ENCODE measurements at places on chromosomes 16 and 17. TPM values are rescaled to one million over a fixed set of nuclear protein-coding genes. Genes with fewer than 3 reads are reported as not detected.

DNA sequence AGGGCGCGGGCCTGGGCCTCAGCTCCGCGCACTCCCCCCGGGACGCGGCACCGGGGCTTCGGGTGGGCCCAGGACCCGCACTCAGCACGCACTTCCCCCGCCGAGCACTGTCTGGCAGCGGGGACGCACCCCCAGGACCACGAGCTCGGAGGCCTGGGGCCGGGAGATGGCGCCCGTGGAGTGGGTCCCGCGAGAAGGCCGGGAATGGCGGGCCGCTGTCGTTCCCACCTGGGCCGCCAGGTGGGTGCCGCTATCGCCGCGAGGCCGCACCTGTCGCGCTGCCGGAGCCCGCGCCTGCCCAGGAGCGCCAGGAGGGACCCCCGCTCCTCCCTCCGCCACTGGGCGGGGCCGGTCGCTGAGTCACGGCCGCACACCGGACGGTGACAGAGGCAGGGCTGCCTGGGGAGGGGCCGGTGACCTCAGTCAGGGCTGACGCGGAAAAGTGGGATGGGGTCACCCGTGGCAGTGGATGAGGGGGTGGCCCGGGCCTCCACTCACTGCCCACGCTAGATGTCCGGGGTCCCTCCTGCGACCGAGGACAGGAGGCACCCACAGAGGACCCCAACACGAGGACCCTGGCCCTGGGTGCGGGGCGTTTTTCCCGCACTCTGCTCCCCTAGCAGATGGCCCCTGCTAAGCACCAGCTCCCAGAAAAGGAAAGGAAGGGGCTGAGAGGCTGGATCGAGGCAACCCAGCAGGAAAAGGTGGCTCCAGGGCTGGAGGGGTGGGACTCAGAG, 6.9 kb upstream of the ACTG1 start:
- peak; percentile 46 for DNase-seq

HBZ gene
- total RNA-seq, result not detected

GRCh38 chr16:3983081-3983520, 102.6 kb upstream of the CREBBP start:
- peak; percentile 26 for DNase-seq

DNA sequence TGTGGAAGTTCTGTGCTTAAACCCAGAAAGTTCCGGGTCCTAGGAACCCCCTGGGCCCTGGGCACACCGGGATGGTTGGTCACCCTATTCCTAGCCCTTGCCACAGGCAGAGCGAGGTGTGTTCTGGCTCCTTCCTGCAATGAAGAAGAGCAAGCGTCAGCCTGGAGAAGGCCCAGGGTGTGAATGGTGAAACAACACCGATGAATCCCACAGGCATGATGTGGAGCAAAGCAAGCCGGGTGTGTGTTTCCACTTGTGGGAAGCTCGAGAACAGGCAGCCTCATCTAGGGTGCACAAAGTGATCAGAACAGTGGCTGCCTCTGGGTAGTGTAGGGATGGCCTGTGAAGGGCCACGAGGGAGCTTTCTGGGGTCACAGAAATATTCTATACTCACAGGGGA, 13.8 kb downstream of the KCNG4 start:
- DNase-seq, result no peak

GRCh38 chr17:78356101-78356713, 3.7 kb downstream of the SOCS3 start:
- DNase-seq, result peak; percentile 92

IGSF6 gene
- total RNA-seq, result not detected

WNT3 gene
- not detected for total RNA-seq

CMTM1 gene
- 9.1 TPM for total RNA-seq

DNA sequence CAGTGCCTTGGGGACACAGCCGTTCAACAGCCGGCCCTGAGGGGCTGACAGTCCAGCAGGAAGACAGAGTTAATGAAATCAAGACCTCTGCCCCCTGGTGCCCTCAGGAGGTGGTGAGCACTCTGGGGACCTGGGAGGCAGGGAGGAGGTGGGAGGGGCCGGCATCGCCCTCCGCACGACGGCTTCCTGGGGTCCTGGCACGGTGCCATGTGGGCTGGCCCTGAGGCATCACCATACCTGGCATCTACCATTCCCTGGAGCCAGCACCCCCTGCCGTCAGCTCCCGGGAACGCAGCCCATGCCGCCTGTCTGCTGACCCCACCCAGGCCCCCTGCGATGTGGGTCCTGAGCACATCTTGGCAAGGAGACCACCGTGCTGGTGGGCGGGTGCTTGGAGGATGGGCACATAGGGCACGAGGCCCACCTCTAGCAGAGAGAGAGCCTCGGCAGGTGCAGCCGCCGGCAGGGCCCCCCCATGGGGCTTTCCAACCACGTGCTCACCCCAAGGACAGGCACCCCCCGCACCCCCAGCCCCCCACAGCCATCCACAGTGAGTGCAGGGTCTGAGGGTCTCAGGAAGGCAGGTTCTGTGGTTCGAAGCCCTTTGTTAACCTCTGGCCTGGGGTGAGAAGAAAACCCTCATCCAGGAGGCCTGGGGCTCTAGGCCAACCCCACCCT, 52.5 kb downstream of the ZFPM1 start:
- DNase-seq, result peak; percentile 18

DNA sequence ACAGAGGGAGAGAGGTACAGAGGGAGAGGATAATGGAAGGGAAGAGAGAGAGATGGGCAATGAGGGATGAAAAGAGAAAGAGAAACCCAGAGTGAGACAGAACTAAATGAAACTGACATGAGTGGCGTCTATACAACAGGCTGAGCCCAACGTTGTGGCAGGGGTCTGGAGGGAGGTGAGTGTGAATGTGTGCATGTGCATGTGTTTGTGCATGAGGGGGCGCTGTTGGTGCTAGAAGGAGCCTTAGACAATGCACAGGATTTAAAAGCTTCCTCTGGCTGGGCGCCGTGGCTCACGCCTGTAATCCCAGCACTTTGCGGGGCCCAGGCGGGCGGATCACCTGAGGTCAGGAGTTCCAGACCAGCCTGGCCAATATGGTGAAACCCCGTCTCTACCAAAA, 454.8 kb upstream of the CDH11 start:
- no peak for DNase-seq

GRCh38 chr17:79133214-79133613, 58.6 kb downstream of the ENGASE start:
- no peak for DNase-seq

DNA sequence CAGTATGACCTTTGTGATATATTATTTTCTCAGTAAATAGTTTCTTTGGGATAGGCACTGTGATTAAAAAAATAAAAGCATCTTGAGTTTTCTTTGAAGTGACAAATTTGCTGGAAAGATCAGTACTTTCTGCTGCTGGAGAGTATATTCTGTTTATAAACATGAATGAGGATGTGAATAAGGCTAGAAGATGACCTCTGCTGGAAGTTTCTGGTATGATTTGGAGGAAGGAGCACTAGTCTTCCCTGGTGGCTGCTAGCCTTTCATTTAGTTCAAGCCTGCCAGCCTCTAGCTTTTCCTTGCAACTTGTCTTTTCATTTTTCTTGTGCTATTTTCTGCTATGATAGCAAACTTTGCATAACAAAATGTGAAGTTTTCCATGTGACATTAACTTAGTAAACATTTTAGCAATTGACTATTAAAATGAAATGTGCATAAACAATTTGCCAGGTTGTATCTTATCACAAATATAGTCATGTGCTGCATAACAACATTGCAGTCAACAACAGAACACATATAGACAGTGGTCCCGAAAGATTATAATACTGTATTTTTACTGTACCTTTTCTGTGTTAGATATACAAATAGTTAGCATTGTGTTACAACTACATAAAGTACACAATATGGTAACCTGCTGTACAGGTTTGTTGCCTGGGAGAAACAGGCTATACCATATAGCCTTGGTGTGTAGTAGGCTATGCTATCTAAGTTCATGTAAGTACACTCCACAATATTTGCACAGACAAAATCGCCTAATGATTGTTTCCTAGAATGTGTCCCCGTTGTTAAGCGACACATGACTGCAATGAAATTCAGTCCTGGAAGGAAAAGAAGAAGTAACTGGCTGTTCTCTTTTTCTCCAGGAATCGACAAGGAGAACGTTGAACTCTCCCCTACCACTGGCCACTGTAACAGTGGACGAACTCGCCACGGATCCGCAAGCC, 18.1 kb upstream of the RAB11FIP4 start:
- DNase-seq, result no peak

NARF gene
- 123 TPM for total RNA-seq

DNA sequence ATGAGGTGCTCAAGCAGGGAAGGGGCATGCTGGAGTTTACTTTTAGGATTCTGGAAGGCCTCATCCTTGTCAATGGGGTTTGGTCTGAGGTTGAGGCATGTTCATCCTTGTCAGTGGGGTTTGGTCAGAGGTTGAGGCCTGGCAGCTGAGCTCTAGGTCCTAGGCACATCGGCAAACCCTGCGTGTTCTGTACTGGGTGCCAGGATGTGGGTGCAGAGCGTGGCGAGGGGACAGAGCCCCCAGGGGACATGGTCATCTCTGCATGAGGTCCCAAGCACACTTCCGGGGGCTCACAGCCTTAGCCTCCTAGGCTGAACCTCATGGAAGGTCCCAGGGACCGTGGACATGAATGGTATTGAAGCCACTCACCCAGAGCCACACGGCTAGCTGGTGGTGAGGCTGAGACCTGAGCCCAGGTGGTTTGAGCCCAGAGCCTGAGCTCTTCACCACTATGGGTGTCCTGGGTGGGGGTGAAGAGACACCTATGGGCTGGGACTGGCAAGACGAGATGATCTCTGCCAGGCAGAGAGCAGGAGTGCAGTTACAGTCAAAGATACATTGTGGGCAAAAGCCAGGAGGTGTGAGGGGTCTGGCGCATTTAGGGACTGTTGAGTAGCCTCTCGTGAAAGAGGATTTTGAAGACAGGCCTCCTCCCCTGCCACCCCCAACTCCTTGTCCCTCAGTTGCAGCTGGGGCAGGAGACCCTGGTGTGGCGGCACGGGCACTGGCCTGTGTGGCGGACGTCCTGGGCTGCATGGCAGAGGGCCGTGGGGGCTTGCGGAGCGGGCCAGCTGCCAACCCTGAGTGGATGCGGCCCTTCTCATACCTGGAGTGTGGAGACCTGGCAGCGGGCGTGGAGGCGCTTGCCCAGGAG, 19.3 kb downstream of the FCSK start:
- no peak for DNase-seq

DNA sequence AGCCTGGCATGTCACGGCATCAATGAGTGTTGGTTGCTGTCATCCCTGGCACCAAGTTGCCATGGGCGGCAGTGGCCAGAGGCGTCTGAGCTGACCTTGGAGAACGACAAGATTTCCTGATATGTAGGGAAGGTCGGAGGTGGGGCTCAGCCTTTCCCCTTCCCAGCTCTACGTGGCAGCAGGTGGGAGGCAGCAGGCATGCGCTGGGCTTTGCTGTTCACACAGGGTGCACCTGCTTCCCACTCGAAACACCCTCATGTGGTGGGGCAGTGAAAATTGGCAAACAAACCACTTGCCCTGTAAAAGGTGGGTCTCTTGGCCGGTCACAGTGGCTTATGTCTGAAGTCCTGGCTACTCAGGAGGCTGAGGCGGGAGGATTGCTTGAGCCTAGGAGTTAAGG, 12.3 kb upstream of the TFAP4 start:
- DNase-seq, result no peak

DNA sequence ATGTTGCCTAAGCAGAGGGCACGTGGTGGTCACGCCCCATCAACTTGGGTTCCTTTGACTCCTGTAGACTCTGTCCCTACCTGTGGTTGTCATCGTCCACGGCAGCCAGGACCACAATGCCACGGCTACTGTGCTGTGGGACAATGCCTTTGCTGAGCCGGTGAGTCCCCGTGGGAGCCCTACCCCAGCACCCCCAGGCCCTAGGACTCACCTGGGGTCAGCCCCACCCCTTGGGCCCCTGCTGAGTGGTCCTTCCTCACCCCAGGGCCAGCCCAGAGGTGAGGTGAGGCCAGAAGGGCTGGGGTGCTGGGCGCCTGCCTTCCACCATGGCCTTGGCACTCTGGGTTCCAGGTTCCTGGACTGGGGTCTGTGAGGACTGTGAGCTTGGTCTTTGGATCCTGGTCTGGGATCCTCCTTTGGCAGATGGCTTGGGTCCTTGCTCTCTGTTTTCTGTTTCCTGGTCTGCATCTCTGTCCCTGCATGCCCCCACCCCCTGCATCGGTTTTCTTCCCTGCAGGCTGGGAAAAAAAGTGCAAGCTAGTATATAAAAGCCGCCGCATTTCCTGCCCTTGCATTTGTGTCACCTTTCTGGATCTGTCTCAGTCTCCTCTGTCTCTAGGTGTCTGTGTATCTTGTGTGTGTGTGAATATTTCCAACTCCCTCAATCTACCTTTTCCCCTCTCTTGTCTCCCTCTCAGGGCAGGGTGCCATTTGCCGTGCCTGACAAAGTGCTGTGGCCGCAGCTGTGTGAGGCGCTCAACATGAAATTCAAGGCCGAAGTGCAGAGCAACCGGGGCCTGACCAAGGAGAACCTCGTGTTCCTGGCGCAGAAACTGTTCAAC, 17.5 kb downstream of the STAT5A start:
- no peak for DNase-seq

DNA sequence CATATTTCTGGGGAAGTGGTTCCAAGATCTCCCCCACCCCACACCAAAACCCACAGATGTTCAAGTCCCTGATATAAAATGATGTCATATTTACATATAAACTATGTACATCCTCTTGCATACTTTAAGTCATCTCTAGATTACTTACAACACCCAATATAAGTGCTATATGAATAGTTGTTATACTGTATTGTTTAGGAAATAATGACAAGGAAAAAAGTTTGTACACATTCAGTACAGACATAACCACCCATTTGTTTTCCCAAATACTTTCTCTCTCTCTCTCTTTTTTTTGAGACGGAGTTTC, 11.5 kb downstream of the CFDP1 start:
- DNase-seq, result no peak

DNA sequence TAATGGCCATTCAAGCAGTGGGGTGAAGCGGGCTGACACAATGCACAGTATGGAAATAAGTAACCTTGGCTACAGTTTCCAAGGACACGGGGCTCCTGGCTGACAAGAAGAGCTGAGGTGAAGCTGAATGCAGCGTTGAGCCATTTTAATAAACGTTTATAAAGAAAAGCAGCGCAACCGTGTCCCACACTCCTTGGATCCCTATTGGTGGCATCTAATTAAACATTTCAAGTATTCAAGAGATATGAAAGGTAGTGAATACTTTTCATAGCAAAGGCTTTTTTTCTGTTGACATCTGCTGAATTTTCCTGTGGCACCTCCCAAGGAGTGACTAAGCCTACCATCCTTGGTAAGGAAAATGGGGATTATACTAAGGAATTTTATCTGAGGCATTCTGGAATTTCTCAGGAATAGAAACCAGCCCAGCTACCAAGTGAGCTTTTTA, 26.5 kb downstream of the DUSP14 start:
- no peak for DNase-seq

- peak; percentile 69 for DNase-seq
Measured at GRCh38 chr17:58338841-58339754, 10.5 kb upstream of the TSPOAP1 start.

DNA sequence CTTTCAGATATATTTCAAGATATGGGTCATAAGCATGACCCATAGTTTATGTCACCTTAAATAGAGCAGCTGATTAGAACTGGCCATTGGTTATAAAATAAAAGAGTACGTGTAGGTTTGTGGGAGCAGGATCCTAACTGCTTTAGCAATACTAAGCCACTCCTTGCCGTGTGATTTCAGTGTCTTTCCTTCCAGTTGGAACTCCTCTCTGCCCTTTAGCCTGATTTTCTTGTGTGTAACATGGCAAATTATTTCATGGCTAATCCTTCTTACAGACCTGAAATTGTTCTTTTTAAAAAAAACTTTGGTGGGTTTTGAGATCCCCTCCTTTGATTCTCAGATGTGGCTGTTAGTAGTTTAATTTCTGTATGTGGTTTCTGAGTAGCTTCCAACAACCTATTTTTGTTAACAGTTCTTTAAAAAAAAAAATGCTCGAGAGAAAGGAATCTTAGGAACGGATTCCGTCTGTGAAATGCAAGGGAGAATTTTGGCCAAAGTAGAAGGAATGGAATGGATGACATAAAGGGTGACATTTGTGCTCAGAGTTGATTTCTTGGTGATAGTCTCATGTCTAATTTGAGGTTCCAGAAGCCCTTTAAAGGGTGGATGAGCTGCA, 39.9 kb downstream of the DHRS7B start:
- DNase-seq, result no peak
